ENCODE measurements at places on chromosomes 7 and 10. TPM values are rescaled to one million over a fixed set of nuclear protein-coding genes. Genes with fewer than 3 reads are reported as not detected.

Gene STYXL1
- 18.4 TPM for total RNA-seq

Gene AMPH
- 17.0 TPM for total RNA-seq

Gene HECW1
- 54.7 TPM for total RNA-seq

Gene CD36
- total RNA-seq, result 34.0 TPM

Gene CXCL12
- 19.0 TPM for total RNA-seq

Gene CPED1
- total RNA-seq, result 3.9 TPM

Gene CACNA2D1
- total RNA-seq, result 149 TPM

Gene ZP3
- 1.4 TPM for total RNA-seq

Gene GARS1
- 47.1 TPM for total RNA-seq

Gene PNLIP
- total RNA-seq, result not detected

Gene GCK
- total RNA-seq, result 5.1 TPM

Gene FAM221A
- 16.4 TPM for total RNA-seq

Gene GPRIN2
- 19.3 TPM for total RNA-seq

Gene KIAA1549
- total RNA-seq, result 28.4 TPM

Gene VSTM2A
- total RNA-seq, result 58.6 TPM

Gene GIMAP2
- 4.4 TPM for total RNA-seq

Gene PDZD7
- 4.5 TPM for total RNA-seq

Gene GLI3
- total RNA-seq, result 4.1 TPM

Gene INPP5A
- total RNA-seq, result 29.3 TPM

Gene SMKR1
- 2.3 TPM for total RNA-seq

Gene UCMA
- not detected for total RNA-seq

Gene JAKMIP3
- 4.8 TPM for total RNA-seq

Gene AOC1
- total RNA-seq, result not detected

Gene NUTM2A
- total RNA-seq, result 1.2 TPM

Gene CALHM1
- total RNA-seq, result not detected

Gene COL17A1
- not detected for total RNA-seq

Gene BMPER
- total RNA-seq, result 4.5 TPM

Gene ADRB1
- total RNA-seq, result 3.3 TPM

Gene LRIT1
- total RNA-seq, result not detected

Gene ZPBP
- total RNA-seq, result 0.47 TPM

Data from occipital lobe (tissue), 3 donors.